ENCODE measurements at places on chromosomes 12 and 14.

DNA sequence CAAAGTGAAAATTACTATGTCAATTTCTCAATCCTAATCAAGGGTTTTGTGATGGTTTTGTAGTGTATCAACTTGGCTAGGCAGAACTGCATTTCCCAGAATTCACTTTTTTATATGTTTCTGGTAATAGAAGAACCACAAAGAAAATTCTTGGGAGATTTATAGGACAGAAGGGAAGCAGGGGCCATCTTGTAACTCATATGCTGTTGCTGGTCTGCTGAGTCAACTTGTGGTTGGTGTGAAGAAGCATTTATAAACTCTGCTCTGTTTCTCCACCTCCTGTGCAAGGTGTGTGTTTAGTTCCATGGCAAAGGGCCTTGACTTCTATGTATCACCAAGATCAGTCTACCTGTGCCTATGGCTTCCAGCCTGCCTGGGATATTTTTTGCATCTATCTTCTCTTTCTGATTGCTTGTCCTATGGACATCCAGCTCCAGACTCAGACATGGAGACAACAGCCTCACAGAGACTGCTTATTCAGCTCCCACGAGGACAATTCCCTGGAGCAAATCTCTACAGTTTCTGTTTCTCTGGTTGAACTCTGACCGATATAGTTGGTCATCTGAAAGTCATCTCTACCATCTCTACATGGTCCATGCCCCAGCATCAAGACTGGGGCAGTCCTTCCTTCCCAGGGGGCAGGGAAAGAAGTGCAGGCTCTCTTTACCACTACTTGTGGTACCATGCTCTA, 364.3 kb upstream of the DDHD1 start:
- DNase-seq: no peak

DNA sequence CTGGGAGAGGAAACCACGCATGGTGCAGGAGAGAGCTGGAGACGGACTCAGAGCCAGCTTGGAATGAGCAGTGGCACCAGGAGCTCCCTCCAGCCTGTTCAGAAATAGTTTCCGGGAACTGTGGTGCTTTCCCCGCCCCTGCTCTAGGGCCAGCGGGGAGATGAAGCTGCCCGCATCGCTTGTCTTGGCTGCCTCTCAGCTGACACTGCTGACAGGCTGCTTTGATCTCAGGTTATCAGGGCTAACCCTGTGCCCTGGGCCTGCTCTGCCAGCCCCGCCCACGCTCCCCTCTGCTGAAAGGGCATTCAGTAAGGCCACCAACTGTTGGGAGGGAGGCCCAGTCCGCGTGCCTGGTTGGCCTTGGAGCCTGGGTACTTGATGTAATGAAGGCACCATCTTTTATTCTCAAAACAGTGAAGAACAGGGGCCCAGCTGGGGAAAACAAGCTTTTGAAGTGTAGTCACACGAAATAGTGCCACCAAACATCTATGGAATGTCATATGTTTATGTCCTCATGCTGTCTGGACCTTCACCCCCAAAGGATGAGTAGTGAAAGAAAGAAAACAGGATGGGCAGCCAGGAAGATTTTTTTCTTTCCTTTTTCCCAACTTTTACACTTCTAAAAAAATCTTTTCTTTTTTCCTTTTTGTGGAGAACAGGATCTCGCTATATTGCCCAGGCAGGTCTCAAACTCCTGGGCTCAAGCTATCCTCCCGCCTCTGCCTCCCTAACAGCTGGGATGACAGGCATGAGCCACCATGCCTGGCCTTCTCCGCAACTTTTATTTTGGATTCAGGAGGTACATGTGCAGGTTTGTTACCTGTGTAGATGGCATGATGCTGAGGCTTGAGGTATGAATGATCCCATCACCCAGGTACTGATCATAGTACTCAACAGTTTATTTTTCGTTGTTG, 115.9 kb upstream of the TBX3 start:
- no peak for DNase-seq

GRCh38 chr14:83478741-83479140, 1945.1 kb upstream of the SEL1L start:
- no peak for DNase-seq

DNA sequence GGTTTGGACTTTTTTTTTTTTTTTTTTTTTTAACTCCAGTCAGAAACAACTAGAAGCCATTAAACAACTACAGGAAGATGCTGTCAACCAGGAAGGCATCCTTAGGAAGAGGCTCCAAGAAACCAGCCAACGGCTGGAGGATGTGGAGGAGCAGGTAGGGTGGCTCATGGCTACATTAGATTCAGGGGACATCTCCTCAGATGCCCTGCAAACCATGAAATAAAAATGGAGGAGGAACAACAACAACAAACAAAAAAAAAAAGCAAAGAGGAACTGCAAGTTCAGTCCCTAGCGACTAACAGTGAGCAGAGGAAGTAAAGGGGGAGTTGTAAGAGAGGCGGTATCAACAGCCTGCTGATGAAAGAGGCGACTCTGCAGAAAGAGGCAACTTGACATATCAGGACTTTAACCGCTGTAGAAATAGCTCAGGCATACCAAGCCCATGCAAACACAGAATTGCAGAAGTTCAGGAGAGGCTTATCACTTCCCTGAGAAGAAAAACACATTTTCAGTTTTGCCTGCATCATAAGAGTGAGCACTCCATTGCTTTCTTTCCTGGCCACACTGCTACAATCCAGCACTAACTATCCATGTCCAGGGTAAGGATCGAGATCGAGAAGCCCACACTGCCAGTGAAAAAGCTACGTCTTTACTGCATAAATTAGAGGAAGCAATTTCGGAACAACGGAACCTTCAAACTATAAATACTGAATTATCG, 103.5 kb upstream of the BCAT1 start:
- DNase-seq: peak; percentile 53

GRCh38 chr12:524167-524951, 64.6 kb downstream of the B4GALNT3 start:
- no peak for DNase-seq

DNA sequence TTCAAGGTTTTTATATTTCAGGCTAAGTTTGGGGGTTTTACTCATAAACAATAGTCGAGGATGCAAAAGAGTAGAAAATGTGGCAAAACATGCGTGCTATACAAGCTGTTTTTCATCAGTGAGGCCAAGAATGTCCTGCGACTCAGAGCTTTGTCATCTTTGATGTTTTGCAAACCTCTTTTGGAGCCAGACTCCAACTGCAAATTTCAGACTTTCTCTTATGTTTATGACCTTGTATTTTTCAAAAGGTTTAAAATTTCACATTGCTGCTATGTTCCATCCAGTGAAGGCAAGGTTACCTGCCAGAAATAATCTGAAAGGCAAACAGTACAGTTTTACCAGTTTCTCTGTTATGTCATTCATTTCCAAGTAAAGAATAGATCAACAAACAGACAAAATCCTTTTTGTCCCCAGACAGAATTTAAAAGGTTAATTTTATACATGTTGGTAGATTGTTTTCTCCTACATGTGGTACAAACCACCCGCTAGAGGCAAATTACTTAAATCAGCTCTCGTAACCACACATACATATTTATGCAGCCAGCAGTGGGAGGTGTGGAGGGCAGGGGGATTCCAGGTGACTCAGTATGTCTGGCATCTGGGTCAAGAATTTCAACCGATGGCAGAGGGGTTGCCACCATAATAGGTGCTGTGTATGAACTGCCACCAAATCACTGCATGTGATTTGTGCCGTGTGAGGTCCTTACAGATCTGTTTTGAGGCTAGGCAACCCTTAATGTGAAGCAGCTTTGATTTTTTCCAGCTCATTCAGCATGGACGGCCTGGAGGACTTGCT, 119.8 kb upstream of the CPM start:
- DNase-seq: no peak

Measured in activated effector memory CD4-positive, alpha-beta T cell treated with Interleukin-2 at 50 U/mL for 16 hours (primary cell).